ENCODE measurements at places on chromosomes 3 and 15. TPM values are rescaled to one million over a fixed set of nuclear protein-coding genes. Genes with fewer than 3 reads are reported as not detected.

The SERINC4 gene
- polyA plus RNA-seq: 0.72 TPM

The OXSR1 gene
- 13.1 TPM for polyA plus RNA-seq

The WDR93 gene
- 0.46 TPM for polyA plus RNA-seq

The ARHGEF3 gene
- 136 TPM for polyA plus RNA-seq

The LNP1 gene
- polyA plus RNA-seq: 0.47 TPM

The RGMA gene
- not detected for polyA plus RNA-seq

The PRSS50 gene
- polyA plus RNA-seq: not detected

The TFDP2 gene
- 96.2 TPM for polyA plus RNA-seq

The P2RY12 gene
- not detected for polyA plus RNA-seq

The FILIP1L gene
- polyA plus RNA-seq: not detected

The SKOR1 gene
- polyA plus RNA-seq: not detected

The HES1 gene
- polyA plus RNA-seq: not detected

The TUSC7 gene
- not detected for polyA plus RNA-seq

The CYP1A1 gene
- polyA plus RNA-seq: not detected

The LTK gene
- polyA plus RNA-seq: not detected

The NR2F2 gene
- not detected for polyA plus RNA-seq

The IGSF11 gene
- polyA plus RNA-seq: not detected

The RLBP1 gene
- polyA plus RNA-seq: not detected

The POMGNT2 gene
- 15.3 TPM for polyA plus RNA-seq

The UQCRC1 gene
- polyA plus RNA-seq: 544 TPM

The RASA2 gene
- polyA plus RNA-seq: 48.7 TPM

The CHL1 gene
- not detected for polyA plus RNA-seq

The CA12 gene
- polyA plus RNA-seq: not detected

The SEMA3G gene
- not detected for polyA plus RNA-seq
